Cortex of kidney (tissue), 1 donor: ENCODE measurements at places on chromosomes 2 and 18.

DNA sequence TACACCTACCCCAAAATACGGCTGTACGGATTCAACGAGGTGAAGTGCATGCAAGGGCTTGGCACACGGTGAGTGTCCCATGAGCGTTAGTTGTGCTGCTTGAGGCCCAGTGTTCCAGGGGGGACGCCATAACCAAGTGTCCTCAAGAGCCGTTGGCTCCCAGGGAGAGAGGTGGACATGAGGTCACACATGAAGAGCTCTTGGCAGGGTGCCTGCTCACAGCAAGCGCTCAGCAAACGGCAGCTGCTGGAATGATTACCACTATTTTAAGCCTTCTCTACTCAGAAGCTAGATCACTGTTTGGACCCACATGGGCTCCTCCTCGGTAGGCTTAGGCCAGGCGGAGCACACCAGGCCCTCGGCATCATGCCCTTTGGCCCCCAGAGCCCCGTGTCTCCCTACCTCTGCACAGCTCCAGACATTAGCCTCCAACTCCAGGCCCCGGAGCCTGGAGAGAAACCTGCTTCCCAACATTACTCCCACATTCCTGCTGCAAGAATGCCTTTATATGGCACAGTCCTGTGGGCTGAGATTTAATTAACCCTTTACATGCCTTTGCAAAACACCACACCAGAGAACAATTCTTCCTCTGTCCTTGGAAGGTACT is 68.4 kb upstream of the PPP1CB start:
- DNase-seq, result no peak

DNA sequence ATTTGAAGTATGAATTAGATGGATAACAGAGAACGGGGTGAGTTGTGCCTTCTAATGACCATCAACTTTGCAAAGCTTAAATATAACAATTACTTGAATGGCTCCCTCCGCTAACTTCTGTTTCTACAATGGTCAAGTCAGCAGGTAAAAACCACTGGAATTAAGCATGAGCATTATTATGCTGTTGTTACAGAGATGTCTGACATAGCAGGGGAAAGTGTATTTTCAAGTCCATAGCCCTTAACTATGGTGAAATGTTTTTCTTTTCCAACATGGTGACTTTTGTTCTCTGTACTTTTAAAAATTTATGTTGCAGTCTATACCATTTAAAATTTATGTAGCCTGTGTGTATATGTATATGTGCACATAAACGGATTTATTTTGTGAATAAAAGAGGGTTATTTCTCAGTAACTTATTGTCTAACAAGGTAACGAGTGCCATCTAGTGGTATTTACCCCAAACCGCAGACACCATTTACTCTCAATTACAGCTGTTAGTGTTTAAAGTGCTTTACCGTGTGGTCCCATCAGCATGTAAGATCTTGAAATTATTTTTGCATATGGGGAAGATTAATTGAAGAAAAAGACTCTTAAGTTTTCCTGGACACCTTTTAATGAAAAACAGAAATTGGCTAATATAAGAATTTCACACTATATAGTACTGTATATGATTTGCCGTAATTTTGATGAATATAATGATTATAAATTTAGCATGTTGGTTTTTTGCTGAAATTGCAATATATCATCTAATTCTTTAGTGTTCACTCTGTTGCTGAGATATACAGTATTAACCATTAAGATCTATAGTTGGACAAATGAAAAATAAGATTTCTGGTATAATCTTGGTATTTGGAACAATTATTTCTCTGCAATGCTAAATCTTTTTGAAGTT is 78.2 kb downstream of the UBE2E3 start:
- no peak for DNase-seq

DNA sequence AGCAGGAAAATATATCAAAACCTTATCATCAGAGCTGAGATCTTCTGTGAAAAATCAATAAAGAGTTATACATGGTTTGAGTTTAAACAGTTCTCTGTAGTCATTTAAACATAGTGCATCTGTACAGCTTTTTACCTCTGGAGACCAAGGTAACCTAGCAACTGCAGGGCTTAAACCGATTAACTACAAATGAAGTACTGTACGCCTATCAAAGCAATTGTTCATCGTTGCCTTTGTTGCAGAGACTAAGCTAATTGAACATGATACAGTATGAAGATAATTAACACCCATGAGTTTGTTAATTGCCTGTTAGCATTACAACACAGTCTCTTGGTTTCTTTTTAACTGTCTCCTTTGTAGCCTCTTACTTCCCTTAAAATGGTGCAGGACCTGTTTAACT is 147.9 kb downstream of the LNPK start:
- DNase-seq, result no peak

DNA sequence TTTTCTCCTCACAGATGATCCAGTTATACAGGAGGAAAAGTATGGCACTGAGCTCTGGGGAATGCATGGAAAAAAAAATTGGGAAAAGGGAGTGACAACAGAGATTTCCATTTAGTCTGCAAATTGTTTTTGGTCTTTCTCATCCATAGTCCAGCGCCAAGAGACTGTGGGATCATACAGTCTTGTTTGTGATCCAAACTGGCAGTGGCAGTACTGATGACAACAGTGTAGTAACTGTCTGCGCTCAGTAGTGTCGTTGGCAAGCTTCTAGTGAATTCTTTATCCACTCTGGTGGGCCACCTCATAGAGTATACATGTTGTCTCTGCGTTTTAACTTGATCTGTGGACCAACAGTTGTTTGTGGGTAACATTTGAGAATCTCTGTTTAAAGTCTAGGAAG is 37.9 kb downstream of the GALNT1 start:
- no peak for DNase-seq

GRCh38 chr2:24919037-24919505 is 966 bp downstream of the ADCY3 start:
- no peak for DNase-seq

DNA sequence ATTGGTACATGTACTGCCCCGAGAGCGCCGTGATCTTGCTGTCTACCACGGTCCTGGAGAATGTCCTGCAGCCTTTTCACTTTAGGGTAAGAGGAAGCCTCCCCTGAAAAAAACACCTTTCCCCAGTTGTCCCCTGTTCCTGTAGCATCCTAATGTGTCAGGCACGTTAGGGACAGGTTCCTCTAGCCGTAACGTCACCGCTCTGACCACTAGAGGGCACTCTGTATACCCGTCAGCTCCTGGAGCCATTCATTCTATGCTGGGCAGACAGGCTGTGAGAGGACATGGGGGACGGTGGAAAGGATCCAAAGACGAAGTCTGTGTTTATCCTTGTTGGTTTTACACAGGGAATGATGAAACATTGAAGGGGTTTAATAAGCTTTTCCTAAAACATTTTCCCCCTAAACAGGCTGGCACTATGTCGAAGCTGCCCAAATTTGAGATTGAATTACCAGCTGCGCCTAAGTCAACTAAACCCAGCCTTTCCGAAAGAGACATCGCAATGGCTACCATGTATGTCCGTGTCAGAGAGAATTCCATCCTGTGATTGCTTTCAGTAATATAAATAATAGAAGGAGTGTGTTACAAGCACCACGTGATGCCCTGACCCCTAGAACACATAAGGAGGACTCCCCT is 12.7 kb downstream of the RMC1 start:
- DNase-seq, result no peak

DNA sequence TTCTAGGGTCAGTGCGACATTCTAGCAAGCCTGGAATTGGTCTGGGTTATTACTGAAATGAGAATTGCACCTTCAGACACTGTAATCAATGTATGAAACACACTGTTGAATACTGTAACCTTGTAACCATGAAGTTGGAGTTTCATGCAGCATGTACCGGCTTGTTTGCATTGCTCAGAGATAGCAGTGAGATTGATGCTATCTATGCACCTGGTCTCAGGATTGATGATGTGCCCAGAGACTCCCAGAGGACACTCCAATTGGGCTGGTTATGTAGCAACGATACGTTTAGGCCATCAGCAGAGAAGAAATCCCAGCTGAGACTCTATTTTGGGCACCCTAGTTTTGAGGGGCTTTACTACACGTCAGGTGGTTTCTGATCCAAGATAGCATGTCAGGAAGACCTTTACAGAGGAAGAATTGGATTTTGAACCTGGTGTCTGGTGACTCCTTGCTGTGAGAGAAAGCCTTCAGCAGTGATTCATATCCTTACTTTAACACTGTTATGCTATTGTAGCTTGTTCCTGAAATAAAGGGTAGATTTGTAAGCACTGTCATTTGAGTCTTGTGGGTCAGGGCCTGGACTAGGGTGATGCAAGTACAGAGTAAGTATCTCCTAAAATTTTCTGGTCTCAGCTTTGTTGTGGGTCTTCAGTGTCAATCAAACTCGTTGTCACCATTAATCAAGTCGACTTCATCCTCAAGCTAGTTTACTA is 305.1 kb upstream of the GULP1 start:
- DNase-seq, result no peak

DNA sequence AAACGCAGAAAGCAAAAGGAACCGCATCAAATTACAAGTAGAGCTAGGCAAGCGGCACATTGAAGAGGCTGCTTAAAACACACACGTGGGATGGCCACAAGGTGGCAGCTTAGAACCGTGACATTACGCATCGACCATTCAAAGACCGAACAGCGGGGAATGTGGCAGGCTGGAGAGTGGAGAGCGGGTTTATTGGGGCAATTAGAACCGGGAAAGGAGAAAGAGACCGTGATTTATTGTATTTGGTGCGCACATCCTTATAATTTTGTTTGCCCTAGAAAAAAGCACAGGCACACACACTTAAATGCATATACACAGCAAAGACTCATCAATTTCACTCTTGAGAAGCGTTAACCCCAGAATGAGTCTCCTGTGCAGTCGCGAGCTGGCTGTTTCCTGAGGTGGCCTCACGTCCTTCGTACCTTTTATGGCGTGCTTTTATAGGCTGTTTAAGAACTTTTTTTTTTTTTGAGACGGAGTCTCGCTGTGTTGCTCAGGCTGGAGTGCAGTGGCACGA is 31.7 kb upstream of the MEP1B start:
- DNase-seq, result no peak

GRCh38 chr18:41599466-41599865 is 355.6 kb upstream of the PIK3C3 start:
- DNase-seq, result no peak

DNA sequence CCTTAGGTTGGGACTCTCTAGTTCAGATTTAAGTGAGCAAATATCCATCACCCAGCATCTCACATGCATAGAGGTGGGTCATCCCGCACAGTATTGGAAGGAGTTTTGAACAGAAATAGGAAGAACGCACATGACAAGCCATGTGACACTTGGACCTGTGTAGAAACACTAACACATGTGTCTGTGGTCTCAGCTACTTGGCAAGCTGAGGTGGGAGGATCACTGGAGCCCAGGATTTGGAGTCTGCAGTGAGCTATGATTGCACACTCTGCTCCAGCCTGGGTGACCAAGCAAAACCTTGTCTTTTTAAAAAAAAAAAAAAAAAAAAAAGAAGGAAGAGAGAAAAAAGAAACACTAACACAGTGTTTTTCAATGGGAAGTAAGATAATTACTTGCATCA is 5.4 kb upstream of the MTCL1 start:
- no peak for DNase-seq

DNA sequence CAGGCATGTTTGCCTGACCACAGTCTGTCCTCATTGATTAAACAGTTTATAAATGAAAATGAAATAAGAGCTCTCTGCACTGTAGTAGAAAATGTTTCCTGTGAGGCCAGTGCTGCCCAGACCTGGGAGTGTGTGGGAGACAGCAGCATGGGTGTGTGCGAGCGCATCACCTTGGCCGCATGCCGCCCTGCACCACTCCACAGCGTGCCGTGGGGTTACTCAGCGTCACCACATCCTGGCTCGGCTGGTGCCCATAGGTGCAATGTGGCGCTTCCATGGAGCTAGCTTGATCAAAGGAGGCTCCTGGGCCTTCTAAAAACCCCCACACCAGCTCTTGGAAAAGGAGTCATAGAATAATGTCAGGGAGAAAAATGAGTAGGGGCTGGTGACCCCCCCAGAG is 76.0 kb upstream of the EPC2 start:
- no peak for DNase-seq

DNA sequence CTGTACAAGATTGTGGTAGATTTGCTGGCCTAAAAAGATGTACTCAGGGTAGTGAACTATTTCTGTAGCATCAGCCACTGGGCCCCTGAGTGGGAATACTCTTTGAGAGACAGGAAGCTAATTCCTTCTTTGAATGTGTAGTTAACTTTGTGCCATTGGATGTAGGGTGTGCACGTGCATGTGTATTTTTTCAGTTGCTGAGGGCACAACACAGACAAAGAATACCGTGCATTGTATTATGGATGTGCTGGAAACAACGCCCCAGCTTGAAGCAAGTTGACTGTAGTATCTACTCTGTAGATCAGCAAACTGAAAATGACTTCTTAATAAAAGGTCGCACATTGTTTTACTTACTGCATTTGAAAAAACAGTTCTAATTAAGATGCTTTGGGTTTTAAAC is 14.1 kb downstream of the CRIM1 start:
- DNase-seq, result no peak

DNA sequence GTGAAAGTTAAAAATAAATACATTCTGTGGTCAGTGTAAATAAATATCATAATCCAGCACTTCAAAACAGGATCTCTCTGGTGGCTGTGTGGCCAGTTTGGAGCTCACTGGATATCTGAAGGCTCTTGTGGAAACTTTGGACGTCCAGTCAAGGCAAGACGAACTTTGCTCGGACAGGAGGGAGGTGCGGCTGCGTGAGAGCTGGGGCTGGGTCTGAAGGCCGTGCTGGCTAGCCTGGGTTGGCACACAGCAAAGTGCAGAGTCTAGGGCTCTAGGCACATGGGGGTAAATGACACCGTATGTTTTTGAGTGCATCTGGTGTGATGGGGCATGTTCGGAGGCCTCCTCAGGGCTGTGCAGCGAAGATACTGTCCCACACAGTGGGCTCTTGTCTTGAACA is 78.9 kb upstream of the TXNDC2 start:
- no peak for DNase-seq

GRCh38 chr2:78541451-78542267 is 483.8 kb upstream of the REG3G start:
- DNase-seq, result no peak
